Bladder microvascular endothelial cell (primary cell): ENCODE measurements at places on chromosomes 4 and X. TPM values are rescaled to one million over a fixed set of nuclear protein-coding genes. Genes with fewer than 3 reads are reported as not detected.

Gene EDA2R
- total RNA-seq = 1.8 and 7.2 TPM in 2 replicates

Gene PCDH18
- 0.69 and 1.6 TPM in 2 replicates for total RNA-seq

Gene FGF2
- 11.8 and 21.4 TPM in 2 replicates for total RNA-seq

Gene UGT8
- not detected in 2 replicates for total RNA-seq

Gene PHEX
- total RNA-seq = 0.19 and 0.32 TPM in 2 replicates

Gene TCEAL9
- 61.4 and 90.8 TPM in 2 replicates for total RNA-seq

Gene RNF150
- under 0.01 and 0.38 TPM in 2 replicates for total RNA-seq

Gene SEL1L3
- total RNA-seq = 71.1 and 99.6 TPM in 2 replicates

Gene MAPK10
- under 0.01 and 0.16 TPM in 2 replicates for total RNA-seq

Gene FAT1
- total RNA-seq = 9.1 and 21.5 TPM in 2 replicates

Gene CEP44
- 11.0 and 11.6 TPM in 2 replicates for total RNA-seq

Gene PAGE1
- not detected in 2 replicates for total RNA-seq

Gene NLGN4X
- under 0.01 and 0.50 TPM in 2 replicates for total RNA-seq

Gene ANKRD17
- total RNA-seq = 30.1 and 96.4 TPM in 2 replicates

Gene DCAF12L2
- total RNA-seq = 0.13 TPM in 1 of 2 replicates, not detected in the other

Gene RAB41
- not detected in 2 replicates for total RNA-seq

Gene GC
- not detected in 2 replicates for total RNA-seq

Gene SLC2A9
- 0.49 and 1.3 TPM in 2 replicates for total RNA-seq

Gene LANCL3
- 0.16 and 0.25 TPM in 2 replicates for total RNA-seq

Gene PLP1
- total RNA-seq = 0.25 TPM in 1 of 2 replicates, not detected in the other

Gene PPP2R2C
- total RNA-seq = 0.16 and 0.38 TPM in 2 replicates

Gene GAGE12E
- total RNA-seq = not detected in 2 replicates

Gene NOX1
- not detected in 2 replicates for total RNA-seq

Gene TCEANC
- total RNA-seq = 0.65 and 2.1 TPM in 2 replicates

Gene AREG
- total RNA-seq = 0.19 and 0.32 TPM in 2 replicates

Gene SPACA5
- not detected in 2 replicates for total RNA-seq

Gene KLF8
- total RNA-seq = 0.44 and 0.65 TPM in 2 replicates

Gene CNGA2
- total RNA-seq = not detected in 2 replicates

Gene TMSB15A
- 0.82 and 1.8 TPM in 2 replicates for total RNA-seq

Gene CLCN5
- 5.2 and 8.1 TPM in 2 replicates for total RNA-seq

Gene OTUD6A
- total RNA-seq = not detected in 2 replicates

Gene USP27X
- 2.1 and 4.4 TPM in 2 replicates for total RNA-seq

Gene MAN2B2
- 7.9 and 20.9 TPM in 2 replicates for total RNA-seq

Gene XK
- total RNA-seq = under 0.01 TPM in 2 replicates

Gene SORCS2
- not detected in 2 replicates for total RNA-seq

Gene CHRDL1
- total RNA-seq = not detected in 2 replicates

Gene NR3C2
- total RNA-seq = 6.0 and 8.9 TPM in 2 replicates

Gene NDNF
- total RNA-seq = 0.16 and 5.1 TPM in 2 replicates

Gene SUPT20HL2
- total RNA-seq = not detected in 2 replicates

Gene CSAG3
- not detected in 2 replicates for total RNA-seq

Gene XAGE2
- not detected in 2 replicates for total RNA-seq

Gene SATL1
- not detected in 2 replicates for total RNA-seq

Gene NCBP2L
- total RNA-seq = not detected in 2 replicates

Gene STK26
- total RNA-seq = 1.4 and 2.8 TPM in 2 replicates

Gene FGF13
- 10.5 and 80.9 TPM in 2 replicates for total RNA-seq

Gene NUDT6
- 4.7 and 7.6 TPM in 2 replicates for total RNA-seq
